ENCODE measurements at places on chromosomes 6 and 20. TPM values are rescaled to one million over a fixed set of nuclear protein-coding genes. Genes with fewer than 3 reads are reported as not detected.

DNA sequence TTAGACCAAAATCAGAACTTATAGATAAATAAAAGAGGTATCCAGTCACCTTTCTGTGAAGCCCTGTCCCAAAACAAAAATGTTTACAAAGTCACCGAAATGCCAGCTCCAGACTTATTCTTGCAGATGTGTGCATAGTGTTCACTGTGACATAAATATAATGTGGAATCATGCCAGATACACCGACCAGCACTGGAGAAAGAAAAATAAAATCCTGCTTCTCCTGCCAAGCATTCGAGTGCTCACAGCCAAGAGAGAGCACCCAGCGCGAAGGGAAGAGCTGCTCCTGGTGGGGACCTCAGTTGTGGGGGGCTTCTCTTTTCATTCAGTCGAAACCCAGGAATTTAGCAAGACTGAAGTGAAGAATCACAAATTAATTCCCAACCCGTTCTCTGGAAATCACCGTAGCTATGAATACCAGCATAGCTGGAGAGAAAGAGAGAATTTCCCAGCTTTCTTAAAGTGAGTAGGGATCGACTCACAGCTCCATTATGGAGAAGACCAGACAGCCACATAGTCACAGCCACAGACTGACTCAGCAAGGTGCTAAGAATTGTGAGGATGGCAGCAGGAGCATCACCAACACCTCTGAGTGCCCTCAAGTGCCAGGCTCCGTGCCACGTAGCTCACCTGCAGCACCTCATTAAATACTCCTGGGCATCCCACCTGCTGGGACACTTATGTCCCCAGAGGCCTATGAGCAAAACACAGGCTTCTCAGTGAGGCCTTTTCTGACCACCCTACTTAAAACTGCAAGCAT lies 33.2 kb downstream of the BFSP1 start:
- no peak overlapping the region for H3K27ac ChIP-seq
- no peaks in the 10 kb centered on the region for H3K36me3 ChIP-seq
- H3K27me3 ChIP-seq, result peaks cover 3% of the 10 kb centered on the region
- H3K4me1 ChIP-seq, result peaks cover 6% of the 10 kb centered on the region
- H3K4me3 ChIP-seq, result no peak overlapping the region

GRCh38 chr6:4565301-4566250 lies 210.6 kb upstream of the CDYL start:
- H3K27me3 ChIP-seq, result peaks cover 6% of the 10 kb centered on the region
- DNase-seq, result no peak
- no peak overlapping the region for H3K27ac ChIP-seq
- H3K4me3 ChIP-seq, result no peak overlapping the region
- no peaks in the 10 kb centered on the region for H3K4me1 ChIP-seq
- H3K36me3 ChIP-seq, result no peaks in the 10 kb centered on the region

- H3K4me1 ChIP-seq, result no peaks in the 10 kb centered on the region
- DNase-seq, result no peak
- no peaks in the 10 kb centered on the region for H3K36me3 ChIP-seq
- H3K27me3 ChIP-seq, result no peaks in the 10 kb centered on the region
Observed at GRCh38 chr6:165644586-165645266, 18.3 kb downstream of the PDE10A start.

DNA sequence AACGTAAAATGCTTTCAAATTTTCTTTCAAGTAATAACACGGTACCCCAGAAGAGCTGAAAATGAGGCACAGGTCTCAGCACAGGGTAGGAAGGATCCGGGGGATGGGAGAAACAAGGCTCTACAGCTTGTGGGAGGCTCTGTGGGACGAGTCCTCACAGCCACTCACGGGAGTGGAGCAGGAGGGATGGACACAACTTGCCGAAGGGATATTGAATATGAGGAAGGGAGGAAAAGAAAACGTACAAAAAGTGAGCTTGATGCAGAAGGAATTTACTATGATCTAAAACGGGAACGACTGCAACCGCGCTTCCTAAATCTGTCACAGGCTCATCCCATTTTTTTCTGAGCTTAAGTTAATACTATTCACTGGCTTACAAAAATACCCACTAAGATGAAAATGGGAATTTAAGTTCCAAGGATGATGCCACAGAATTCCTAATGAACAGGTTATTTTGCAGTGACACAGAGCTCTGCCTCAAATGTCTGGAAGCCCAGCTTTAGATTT lies 72.9 kb downstream of the FYN start:
- H3K27me3 ChIP-seq, result no peaks in the 10 kb centered on the region
- no peak overlapping the region for H3K4me3 ChIP-seq
- peaks cover 31% of the 10 kb centered on the region for H3K36me3 ChIP-seq
- no peak for DNase-seq

SUMO4 gene
- 10.6 TPM for total RNA-seq

ZBTB2 gene
- total RNA-seq, result 25.9 TPM

IMPG1 gene
- not detected for total RNA-seq

MRAP2 gene
- total RNA-seq, result not detected

DNA sequence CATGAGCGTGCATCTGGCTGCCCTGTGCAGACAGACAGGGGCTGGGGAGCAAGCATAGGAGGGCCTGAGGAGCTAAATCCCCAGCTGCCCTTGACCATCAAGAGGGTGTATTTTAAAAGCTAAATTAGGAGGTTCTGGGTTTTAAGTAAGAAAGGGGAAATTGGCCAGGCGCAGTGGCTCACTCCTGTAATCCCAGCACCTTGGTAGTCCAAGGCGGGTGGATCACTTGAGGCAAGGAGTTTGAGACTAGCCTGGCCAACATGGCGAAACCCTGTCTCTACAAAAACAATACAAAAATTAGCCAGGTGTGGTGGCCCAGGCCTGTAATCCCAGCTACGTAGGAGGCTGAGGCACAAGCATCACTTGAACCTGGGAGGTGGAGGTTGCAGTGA lies 27.8 kb downstream of the SERPINB6 start:
- peak; percentile 28 for DNase-seq
- H3K27me3 ChIP-seq, result peaks cover 30% of the 10 kb centered on the region
- H3K4me3 ChIP-seq, result no peak overlapping the region

C6orf58 gene
- total RNA-seq, result not detected

NKX2-4 gene
- total RNA-seq, result not detected

GRCh38 chr6:148972481-148972880 lies 225.7 kb downstream of the UST start:
- peak; percentile 54 for DNase-seq
- no peak overlapping the region for H3K27ac ChIP-seq
- peaks cover 3% of the 10 kb centered on the region for H3K27me3 ChIP-seq
- no peaks in the 10 kb centered on the region for H3K4me1 ChIP-seq

- H3K27ac ChIP-seq, result no peak overlapping the region
- no peak overlapping the region for H3K4me3 ChIP-seq
- no peaks in the 10 kb centered on the region for H3K36me3 ChIP-seq
- DNase-seq, result no peak
Observed at GRCh38 chr20:36098364-36098763, 56.2 kb upstream of the EPB41L1 start.

DNA sequence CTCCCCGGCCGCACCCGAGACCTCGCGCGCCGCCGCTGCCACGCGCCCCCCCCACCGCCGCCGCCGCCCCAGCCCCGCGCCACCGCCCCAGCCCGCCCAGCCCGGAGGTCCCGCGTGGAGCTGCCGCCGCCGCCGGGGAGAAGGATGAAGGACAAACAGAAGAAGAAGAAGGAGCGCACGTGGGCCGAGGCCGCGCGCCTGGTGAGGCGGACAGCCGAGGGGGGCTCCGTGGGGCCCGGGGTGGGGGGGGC lies 426 bp downstream of the ASXL1 start:
- H3K4me3 ChIP-seq, result peak overlapping the region; percentile 92
- H3K27ac ChIP-seq, result peak overlapping the region; percentile 41
- DNase-seq, result no peak
- H3K36me3 ChIP-seq, result peaks cover 21% of the 10 kb centered on the region
- no peaks in the 10 kb centered on the region for H3K27me3 ChIP-seq

ANKRD6 gene
- total RNA-seq, result 1.7 TPM

DNA sequence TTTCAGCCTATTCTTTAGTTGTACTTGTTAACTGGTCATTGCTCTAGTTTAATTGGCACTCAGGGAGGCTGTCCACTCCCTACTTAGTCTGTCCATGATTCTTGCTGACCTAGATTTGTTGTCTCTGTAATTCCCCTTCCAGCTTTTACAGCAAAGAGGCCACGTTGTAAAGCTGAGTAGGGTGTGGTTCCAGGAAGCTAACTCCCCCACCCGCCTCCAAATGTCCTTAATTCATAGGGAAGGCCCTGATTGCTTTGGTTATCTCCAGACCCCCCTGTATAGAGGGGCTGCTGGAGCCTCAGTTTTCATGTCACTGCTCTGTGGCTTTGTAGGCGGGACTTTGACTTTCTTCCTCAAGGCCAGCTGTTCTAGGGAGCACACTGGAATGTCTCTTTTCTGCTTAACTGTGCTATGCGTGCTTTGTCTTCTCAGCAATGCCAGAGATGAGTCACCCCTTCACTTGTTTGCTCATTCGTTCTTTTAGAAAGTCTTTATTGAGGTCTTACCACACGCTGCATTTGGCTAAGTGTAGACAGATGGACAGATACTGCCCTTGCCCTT lies 175.1 kb upstream of the JAG1 start:
- no peaks in the 10 kb centered on the region for H3K4me1 ChIP-seq
- no peak overlapping the region for H3K27ac ChIP-seq
- DNase-seq, result no peak
- H3K4me3 ChIP-seq, result no peak overlapping the region

DNA sequence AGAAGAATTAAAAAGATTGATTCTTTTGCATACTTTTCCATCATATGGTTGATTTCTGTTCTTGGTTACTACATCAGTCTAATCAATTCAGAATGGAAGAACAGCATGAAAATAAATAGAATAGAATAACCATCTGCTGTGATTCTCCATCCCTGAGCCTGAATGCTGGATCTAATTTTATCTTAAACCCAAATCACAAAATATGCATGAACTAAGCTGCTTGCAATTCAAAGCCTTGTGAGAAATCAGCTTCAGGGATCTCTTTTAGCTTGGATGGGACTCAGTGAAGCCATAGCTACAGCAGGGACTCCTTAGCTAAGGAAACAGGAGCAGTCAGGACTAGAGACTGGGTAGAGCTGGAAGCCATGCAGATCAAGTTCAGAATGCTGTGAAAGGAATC lies 74.1 kb downstream of the TPBG start:
- no peak overlapping the region for H3K27ac ChIP-seq
- no peak overlapping the region for H3K4me3 ChIP-seq
- no peak for DNase-seq
- no peaks in the 10 kb centered on the region for H3K36me3 ChIP-seq
- peaks cover 2% of the 10 kb centered on the region for H3K27me3 ChIP-seq
- H3K4me1 ChIP-seq, result no peaks in the 10 kb centered on the region

DNA sequence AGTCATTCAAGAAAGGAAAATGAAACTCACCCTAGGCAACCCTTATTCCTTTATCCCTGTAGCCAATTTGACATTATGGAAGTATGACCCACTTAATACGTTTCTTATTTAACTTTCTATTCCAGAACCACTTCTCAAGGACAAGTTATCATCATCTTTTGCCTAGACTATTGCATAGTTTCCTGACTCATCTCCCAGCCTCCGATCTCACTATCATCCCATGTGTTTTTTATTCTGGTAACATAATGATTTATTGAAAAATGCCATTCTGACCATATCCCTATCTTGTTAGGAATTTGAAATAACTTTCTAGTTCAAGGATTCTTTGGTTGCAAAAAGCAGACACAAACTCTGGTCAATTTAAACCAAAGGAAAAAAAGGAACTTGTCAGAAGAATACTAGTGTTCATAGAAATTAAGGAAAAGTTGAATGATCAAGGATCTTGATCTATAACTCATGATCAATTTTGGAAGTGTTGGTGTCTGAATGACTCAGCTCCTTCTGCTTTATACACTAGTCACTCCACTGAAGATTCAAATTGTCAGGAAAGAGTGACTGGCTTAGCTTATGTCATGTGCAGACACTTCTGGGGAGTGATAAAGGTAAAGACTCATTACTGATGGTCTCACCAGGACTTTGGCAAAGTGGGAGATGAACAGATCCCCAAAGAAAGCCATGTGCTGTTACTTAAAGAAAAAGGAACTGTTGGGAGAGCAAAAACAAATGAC lies 8.5 kb upstream of the TINAG start:
- H3K4me1 ChIP-seq, result no peaks in the 10 kb centered on the region
- H3K4me3 ChIP-seq, result no peak overlapping the region
- no peaks in the 10 kb centered on the region for H3K36me3 ChIP-seq
- no peak overlapping the region for H3K27ac ChIP-seq

- no peaks in the 10 kb centered on the region for H3K27me3 ChIP-seq
- H3K4me3 ChIP-seq, result peak overlapping the region; percentile 84
- DNase-seq, result peak; percentile 52
- peaks cover 9% of the 10 kb centered on the region for H3K36me3 ChIP-seq
- peaks cover 49% of the 10 kb centered on the region for H3K4me1 ChIP-seq
Observed at GRCh38 chr6:142927904-142928303, 17.1 kb downstream of the HIVEP2 start.

DNA sequence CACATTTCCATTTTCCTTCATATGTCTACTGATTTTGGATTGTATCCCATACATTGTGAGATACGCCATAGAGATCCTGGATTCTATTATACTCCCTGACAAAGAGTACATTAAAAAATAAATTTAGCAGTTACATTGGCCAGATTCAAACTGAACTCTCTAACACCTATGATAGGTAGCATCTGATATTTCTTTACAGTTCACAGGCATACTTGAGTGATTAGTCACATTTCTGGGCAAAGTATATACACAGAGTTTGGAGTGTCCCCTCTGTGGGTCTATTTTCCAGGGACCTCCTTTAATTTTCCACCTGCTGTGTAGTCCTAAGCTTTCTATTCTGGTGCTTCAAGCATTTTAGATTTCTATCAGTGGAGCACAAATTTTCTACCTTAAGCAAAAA lies 96.4 kb downstream of the TBC1D32 start:
- H3K27ac ChIP-seq, result no peak overlapping the region
- no peak for DNase-seq
- no peaks in the 10 kb centered on the region for H3K4me1 ChIP-seq
- no peak overlapping the region for H3K4me3 ChIP-seq

BTN2A1 gene
- 26.5 TPM for total RNA-seq

ID4 gene
- not detected for total RNA-seq

GRCh38 chr20:57040466-57040865 lies 226.0 kb downstream of the BMP7 start:
- DNase-seq, result no peak
- H3K27me3 ChIP-seq, result no peaks in the 10 kb centered on the region
- H3K4me1 ChIP-seq, result no peaks in the 10 kb centered on the region
- no peak overlapping the region for H3K27ac ChIP-seq
- no peak overlapping the region for H3K4me3 ChIP-seq

LCA5 gene
- not detected for total RNA-seq

DNA sequence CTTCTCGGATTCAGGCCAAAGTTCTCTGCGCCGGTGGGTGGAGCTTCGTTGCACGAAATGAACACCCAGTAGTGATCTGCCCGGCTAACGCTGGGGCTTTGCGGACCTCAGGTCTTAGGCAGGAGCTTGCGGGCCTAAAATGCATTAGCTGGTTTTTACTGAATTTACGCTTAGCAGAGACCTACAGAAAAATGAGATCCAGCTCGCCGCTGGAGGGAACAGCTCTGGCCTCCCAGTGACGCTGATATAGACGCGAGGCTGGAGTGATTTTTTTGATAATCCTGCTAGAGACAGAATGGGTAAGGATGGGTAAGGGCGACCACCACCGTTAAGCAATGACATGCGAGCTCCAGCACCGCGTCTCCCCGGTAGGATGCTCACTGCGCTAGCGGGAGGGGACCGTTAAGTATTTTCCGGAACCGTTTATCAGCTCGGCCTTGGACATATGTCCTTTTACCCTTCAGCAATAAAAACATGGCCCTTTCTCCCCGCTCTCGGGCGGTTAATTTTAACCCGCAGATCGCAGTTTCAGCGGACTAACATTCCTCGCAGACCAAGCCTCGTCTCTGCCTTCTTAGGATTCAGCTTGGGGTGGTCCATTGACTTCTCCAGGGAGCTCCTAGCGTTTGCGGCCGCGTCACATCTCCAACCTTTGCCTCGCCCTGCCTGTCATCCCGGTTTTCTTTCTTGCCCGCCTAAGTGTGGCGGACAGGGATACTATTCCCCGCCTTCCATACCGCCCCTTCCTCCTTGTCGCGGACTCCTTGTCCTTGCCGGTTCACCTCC lies 109.3 kb downstream of the GPX5 start:
- peak overlapping the region; percentile 22 for H3K4me3 ChIP-seq
- peaks cover 57% of the 10 kb centered on the region for H3K27me3 ChIP-seq
- H3K36me3 ChIP-seq, result peaks cover 3% of the 10 kb centered on the region
- H3K4me1 ChIP-seq, result peaks cover 13% of the 10 kb centered on the region
